Stimulated activated CD8-positive, alpha-beta memory T cell treated with anti-CD3 and anti-CD28 coated beads, Interleukin-4, amount 100 ng/mL, for 1 hour (primary cell): ENCODE measurements at places on chromosomes 4 and X.

- DNase-seq, result peak; percentile 16
Measured at GRCh38 chrX:49230500-49231232, 2.5 kb downstream of the CACNA1F start.

GRCh38 chr4:43360296-43360695 is 467.8 kb downstream of the GRXCR1 start:
- no peak for DNase-seq

- DNase-seq, result no peak
Measured at GRCh38 chr4:21470535-21470934, 478.0 kb downstream of the KCNIP4 start.

DNA sequence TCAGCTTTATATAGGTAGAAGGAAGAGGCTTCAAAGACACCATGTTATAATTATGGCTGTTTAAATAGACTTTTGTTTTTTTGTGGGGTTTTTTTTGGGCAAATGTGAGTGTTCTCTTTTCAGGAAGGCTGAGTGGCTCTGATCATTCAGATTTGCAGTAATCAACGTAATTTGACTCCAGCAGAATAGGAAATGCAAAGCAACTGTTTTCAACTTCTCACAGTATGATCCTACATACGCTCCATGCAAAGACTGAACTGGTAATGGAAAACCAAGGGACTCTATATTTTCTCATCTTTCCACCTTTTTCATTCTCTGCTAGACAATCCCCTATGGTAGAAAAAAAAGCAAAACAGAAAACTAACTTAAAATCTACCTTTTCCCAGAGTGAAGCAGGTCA is 10.8 kb downstream of the ADH1B start:
- no peak for DNase-seq

- DNase-seq, result no peak
Measured at GRCh38 chrX:125954236-125954635, 211.9 kb downstream of the DCAF12L2 start.

DNA sequence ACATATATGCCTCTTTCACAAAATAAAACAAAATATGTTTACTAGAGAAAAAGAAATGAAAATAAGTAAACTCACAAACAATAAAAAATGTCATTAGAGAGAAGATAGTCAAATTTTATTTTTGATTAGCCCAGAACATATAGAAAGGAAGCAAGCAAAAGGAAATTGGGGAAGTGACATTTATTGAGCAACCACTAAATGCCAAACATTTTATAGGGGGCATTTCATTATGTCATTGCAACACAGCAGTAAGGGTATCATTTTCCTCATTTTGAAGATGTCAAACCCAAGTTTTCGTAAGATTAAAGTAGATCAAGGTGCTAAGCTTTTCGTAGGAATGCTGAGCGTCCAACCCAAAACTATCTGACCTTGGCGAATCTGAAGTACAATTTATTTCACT is 1331.5 kb upstream of the PABPC4L start:
- DNase-seq, result no peak

DNA sequence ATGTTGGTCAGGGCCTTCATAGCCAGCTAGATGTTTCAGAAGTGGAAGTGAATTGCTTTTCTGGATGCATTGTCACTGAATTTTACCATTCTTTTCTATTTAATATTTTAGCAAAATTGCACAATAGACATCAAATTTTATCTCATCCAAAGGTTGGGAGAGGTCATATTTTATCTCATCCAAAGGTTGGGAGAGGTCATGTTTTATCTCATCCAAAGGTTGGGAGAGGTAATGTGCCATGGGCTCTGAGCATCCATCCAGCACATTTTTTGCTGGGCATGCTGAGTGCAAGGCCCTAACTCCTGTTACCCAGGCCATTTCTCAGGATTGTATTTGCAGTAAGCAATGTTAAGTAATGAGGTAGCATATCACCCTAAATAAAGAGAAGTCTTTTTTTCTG is 14.7 kb upstream of the CYP2U1 start:
- DNase-seq, result no peak

- DNase-seq, result no peak
Measured at GRCh38 chr4:163003979-163004378, 162.7 kb downstream of the NAF1 start.

GRCh38 chr4:16225167-16225862 is 956 bp downstream of the TAPT1 start:
- DNase-seq, result no peak

GRCh38 chr4:73275318-73275654 is 16.7 kb upstream of the ANKRD17 start:
- no peak for DNase-seq

GRCh38 chrX:107711521-107712181 is 63.9 kb downstream of the TSC22D3 start:
- DNase-seq, result no peak

DNA sequence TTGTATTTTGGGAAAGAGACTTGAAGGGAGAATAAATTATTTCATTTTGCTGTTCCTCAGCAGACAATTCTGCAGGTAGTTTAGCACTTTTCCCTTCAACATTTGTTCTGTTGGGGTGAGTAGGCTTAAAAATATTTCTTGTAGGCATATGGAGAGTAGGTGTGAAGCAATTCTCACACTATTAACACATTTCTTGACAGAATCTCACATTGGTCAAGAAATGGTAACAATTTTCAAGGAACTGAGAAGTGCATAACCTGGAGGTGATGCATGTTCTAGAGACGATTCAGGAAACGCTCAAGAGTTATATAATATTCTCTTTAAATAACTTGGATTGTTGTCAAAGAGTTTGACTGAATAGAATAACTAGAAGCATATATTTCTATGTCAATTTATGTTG is 658.2 kb downstream of the STIM2 start:
- DNase-seq, result no peak

GRCh38 chr4:78688366-78688765 is 87.8 kb upstream of the BMP2K start:
- DNase-seq, result no peak

DNA sequence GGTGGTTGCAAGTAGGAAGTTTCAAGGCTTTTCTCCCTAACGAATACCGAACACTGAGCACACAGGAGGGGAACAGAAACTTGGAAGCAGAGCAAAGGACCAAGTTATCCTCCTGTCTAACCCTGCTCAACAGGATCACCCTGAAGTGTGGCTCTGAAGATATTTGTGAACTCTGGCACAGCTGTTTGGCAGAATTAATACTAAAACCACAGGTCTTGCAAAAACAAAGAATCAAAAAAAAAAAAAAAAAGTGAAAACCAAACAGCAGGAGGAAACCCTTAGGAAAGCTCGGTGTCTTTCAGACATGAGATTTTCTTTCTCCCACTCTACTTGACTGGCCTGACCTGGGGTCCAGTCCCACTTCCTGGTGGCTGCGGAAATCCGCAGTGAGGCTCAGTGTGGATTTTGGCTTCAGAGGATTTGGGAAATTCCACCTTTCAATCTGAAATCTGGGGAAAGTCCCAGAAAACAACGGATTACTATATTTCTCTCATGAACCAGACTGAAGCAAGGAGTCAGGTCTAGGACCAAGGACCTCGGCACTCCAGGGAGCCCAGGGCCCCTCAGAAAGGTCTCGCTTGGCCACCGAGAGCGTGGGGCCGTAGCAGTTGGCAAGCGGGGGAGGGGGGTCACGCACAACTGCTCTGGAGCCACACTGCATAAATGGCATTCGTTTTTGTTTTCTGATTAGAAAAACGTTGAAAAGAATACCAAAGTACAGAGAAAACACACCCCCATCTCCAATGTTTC is 867 bp downstream of the TIFA start:
- DNase-seq, result no peak

- DNase-seq, result peak; percentile 22
Measured at GRCh38 chr4:119627267-119628255, 1.0 kb downstream of the PDE5A start.

- no peak for DNase-seq
Measured at GRCh38 chrX:6021316-6022091, 207.2 kb downstream of the NLGN4X start.

DNA sequence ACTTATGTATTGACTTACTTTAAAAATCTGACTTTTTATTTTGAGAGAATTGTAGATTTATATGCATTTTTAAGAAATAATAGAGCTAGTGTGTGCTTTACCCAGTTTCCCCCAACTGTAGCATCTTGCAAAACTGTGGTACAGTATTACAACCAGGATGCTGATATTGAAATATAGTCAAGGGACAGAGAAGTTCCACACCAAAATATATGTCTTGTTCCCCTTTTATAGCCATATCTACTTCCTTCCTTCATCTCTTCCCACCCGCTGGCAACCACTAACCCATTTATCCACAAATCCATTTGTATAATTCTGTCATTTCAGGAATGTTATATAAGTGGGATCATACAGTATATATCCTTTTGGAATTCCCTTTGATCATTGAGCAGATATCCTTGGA is 16.8 kb downstream of the KDM6A start:
- no peak for DNase-seq

- no peak for DNase-seq
Measured at GRCh38 chr4:107578321-107578720, 141.7 kb downstream of the PAPSS1 start.

- DNase-seq, result no peak
Measured at GRCh38 chr4:993111-994029, at the start of gene SLC26A1. Gene SLC26A1, minus strand, starts transcription at chr4:993404. Its CDS starts 1,701 bp downstream, at chr4:991703.

GRCh38 chr4:168562041-168562571 is 65.3 kb downstream of the PALLD start:
- DNase-seq, result no peak

DNA sequence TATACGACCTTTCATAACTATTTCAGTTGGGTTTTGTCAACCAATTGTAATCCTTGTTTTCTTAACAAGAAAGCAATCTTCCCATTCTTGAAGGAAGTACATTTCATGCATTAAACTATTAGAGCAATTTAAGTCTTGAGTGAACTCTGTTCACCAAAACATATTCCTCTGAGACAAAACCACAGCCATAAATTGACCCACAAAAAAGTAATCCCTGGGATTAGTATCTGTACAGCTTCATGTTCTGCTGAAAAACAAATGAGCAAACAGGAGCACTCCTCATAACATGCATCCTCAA is 207.0 kb upstream of the PDE5A start:
- no peak for DNase-seq

DNA sequence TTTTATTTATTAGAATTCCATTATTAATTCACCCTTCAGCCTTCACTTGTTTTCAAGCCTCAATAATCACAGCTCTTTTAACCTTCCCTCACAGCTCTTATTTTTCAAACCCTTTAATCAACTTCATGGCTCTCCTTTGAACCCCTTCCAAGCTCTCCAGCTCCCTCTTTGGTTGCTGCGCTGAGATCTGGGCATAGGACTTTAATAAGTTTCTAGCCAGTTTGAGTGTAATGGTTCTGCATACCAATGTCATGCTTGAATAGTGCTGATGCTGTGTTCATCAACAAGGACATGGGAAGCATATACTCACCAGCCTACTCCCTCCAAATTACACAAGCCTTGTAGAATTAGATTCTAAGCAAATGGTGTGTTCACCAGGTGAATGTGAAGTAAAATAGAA is 3.5 kb upstream of the RNF212 start:
- DNase-seq, result no peak
